ENCODE measurements at places on chromosomes 5 and 9.

DNA sequence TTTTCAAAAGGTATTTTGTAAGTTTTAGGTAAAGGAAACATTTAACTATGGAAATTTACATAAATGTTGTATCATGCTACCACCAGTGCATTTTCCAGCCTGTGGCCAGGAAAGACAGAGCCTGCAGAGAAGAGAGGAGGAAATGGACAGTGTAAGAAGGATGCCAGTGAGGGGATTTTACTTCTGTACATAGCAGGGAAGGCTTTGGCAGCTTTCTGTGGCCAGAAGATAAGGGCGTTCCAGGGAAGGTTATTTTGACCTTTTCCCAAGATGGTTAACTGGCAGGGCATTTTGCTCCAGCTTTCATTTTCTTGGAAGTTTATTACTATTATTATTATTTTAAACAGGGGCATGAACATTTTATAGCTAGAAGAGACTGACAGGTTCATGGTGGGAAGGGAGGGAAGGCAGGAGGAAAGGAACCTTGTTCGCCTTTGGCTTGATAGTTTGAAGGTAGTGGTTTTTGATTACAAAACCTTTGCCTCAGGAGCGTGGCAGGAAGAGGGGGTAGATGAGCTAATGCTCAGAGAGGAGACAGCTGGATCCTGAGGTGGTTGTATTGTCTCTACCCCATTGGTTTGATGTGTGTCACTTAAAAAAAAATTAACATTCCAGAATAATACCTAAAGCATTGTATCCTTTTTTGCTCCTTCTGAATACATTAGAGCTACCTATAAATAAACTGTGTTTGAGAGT, 4.1 kb downstream of the ISOC1 start:
- DNase-seq = no peak

DNA sequence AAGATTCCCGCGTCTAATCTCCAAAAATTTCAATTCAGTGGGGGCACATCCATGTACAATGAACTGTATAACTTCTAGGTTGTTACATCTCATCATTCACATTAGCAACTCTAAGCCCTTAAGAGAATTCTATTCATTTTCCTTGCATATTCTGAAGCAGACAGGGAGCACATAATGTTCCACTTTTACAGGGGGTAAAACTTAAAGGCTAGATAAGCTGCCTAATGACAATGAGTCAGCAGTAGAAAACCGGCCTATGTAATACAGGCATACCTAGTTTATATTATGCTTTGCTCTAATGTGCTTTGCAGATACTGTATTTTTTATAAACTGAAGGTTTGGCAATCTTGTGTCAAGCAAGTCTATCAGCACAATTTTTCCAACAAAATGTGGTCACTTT, 40.4 kb downstream of the PTAR1 start:
- DNase-seq = no peak

DNA sequence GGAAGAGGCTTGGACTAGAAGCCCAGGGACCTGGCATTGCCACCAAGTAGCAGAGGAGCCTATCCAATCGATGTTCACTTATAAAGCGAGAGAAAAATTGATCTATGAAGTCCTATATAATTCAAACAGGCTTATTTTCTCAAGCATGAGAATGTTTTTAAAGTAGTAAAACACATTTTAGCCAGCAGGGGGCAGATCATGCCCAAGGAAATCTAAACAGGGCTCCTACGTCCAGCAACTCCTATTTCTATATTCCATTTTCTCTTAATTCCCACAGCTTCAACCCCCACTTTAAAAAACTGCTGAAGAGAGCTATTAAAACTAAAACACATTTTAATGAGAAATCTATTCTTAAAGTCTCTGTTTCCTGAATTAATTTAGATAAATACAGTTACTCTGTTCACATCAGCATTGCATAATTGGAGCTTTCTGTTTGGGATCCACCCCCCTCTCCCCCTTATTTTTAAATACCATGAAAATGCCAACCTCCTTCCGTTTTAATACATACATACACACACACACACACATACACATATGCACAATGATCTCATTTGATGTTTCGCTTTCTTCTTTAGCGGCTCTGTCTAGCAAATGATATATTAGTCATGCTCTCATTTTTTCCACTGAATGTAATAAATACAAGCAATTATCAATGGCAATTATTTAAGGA, 144.9 kb downstream of the MYO10 start:
- DNase-seq = no peak

DNA sequence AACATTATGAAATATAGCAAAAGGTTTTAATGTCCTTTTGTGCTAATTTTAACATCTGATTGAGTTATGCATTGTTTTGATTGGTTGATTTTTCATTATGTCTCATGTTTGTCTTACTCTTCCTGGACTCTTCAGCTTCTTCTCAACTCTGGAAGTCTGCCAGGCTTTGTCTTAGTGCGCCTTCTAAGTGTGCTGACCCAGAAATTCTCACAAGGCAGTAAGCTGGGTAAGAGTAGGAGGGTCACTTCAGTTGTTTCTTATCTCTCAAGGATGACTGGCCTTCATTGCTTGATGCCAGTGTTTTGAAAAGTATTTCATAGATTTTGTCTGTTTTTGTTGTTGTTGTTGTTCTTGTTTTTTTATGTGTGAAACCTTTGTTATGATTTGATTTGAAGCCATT, 59.2 kb downstream of the RIC1 start:
- DNase-seq = no peak

DNA sequence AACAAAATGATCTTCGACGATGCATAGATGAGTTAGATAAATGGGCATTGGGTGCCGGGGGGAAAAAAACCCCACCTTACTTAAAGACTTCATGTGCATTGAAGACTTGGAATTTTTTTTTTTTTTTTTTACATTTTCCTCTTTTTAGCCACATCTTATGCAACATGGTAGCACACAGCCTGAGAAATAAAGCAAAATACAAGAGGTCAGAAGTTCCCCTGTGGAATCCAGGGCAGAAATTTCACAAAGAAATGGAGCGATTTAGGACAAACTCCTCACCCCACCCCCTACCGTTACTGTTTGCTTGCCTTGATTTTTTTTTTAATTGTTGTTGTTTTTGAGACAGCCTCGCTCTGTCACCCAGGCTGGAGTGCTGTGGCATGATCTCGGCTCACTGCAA, 153.2 kb downstream of the GOLPH3 start:
- no peak for DNase-seq

- DNase-seq = no peak
These were observed at the start of gene REEP2 for GRCh38 chr5:138438724-138439476. Gene REEP2, plus strand, starts transcription at chr5:138439057. Its CDS starts 152 bp downstream, at chr5:138439209.

- no peak for DNase-seq
These were observed 394.5 kb upstream of the EDIL3 start for GRCh38 chr5:84779186-84779585.

- no peak for DNase-seq
These were observed 8.4 kb upstream of the IL6ST start for GRCh38 chr5:56003179-56003578.

GRCh38 chr9:105143136-105143430, 101.4 kb upstream of the SLC44A1 start:
- no peak for DNase-seq

GRCh38 chr9:122376796-122377195, 6.0 kb downstream of the PTGS1 start:
- no peak for DNase-seq

- DNase-seq = no peak
These were observed 125.5 kb downstream of the OSTF1 start for GRCh38 chr9:75213765-75214164.

DNA sequence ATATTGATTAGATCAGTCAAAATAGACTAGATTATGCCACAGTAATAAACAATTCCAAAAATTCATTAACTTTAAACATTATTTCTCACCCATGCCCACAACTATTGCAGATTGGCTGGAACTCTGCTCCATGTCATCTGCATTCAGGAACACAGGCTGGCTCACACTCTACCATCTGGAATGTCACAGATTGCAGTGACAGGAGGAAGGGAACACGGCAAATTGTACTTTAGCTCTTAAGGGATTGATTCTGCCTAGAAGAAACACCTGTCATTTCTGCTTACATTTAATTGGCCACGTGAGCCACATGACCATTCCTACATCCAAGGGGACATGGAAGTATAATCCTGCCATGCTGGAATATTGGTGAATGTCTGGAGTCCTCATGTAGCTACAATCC, 54.4 kb downstream of the ATPSCKMT start:
- no peak for DNase-seq

GRCh38 chr9:121768416-121769015, 117.1 kb downstream of the DAB2IP start:
- DNase-seq = no peak

DNA sequence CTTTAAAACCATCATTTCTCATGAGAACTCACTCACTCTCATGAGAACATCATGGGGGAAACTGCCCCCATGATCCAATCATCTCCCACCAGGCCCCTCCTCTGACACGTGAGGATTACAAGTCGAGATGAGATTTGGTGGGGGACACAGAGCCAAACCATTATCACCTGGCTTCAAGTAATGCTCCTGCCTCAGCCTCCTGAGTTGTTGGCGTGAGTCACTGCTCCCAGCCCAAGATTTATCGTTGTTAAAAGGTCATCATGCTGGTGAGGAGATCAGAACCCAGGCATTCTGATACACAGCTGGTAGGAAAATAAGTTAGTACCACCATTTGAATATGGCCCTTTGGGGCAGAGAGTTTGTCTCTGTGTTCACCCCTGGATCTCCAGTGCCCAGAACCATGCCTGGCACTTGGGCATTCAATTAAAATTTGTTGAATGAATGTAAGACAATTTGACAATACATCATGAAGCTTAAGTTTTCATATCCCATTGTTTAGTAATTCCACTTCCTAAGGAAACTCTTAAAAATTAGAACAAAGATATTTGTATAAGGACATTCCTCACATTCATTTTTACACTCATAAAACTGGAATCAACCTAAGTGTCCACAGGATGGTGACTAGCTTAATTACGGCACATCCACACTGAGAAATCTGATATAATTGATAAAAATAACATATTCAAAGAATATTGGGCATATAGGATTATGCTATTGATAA, 58.0 kb upstream of the COL15A1 start:
- DNase-seq = no peak

DNA sequence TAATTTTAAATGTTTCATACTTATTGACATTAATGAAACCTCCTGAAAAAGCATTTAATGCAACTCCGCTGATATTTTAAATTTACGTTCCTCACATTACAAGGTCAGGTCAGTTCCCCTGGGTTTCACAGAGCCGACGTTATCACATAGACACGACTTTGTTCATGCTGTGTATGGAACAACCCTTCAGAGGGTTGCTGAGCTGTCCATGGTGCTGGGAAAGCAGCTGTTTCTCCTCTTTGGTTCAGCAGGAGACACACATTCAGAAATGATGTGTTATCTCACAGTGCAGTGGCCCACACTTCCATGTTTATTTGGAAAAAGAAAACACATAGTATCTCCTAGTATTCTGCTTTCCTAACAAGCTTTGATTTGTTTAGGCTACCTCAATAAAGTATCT, 53.5 kb downstream of the PPP2R2B start:
- DNase-seq = no peak

GRCh38 chr5:167923396-167923795, 368.0 kb upstream of the WWC1 start:
- DNase-seq = no peak
